ENCODE measurements at places on chromosomes 6 and 20. TPM values are rescaled to one million over a fixed set of nuclear protein-coding genes. Genes with fewer than 3 reads are reported as not detected.

TUBB1 gene
- total RNA-seq, result 0.02 TPM

RIOK1 gene
- 11.5 TPM for total RNA-seq

SAPCD1 gene
- total RNA-seq, result 2.7 TPM

UNC93A gene
- total RNA-seq, result not detected

HINT3 gene
- 7.4 TPM for total RNA-seq

TPX2 gene
- 98.2 TPM for total RNA-seq

TREML2 gene
- total RNA-seq, result not detected
